GM13976 (cell line): ENCODE measurements at places on chromosomes 11 and 22.

- no peak for DNase-seq
These were observed 6.5 kb upstream of the RHOD start for GRCh38 chr11:67050139-67050538.

DNA sequence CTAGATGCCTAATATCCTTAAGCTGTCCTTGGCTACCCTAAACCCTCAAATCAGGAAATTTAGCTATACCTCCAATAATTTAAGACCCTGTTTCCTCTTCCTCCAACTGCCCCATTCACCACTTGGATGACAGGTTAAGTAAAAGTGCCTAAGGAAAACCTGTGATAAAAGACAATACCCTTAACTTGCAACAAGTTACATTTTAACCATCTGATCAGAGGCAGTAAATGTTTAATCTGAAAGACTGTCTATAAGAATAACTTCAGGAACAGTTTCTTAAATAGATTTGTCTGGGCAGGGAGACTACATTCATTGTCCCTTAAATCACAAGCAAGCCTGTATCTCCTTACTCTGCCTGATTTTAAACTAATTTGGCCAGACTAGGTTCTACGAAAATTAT is 129.1 kb downstream of the APOL5 start:
- DNase-seq: no peak

GRCh38 chr11:88301488-88302140 is 35.9 kb downstream of the CTSC start:
- DNase-seq: peak; percentile 39

- DNase-seq: no peak
These were observed 92.0 kb downstream of the MYEOV start for GRCh38 chr11:69385832-69386427.

- no peak for DNase-seq
These were observed 17.5 kb upstream of the CDKN1C start for GRCh38 chr11:2902784-2903671.

GRCh38 chr11:60838132-60838531 is 3.8 kb upstream of the CCDC86 start:
- DNase-seq: no peak

GRCh38 chr11:58286249-58286648 is 18.2 kb upstream of the OR10W1 start:
- DNase-seq: peak; percentile 44

DNA sequence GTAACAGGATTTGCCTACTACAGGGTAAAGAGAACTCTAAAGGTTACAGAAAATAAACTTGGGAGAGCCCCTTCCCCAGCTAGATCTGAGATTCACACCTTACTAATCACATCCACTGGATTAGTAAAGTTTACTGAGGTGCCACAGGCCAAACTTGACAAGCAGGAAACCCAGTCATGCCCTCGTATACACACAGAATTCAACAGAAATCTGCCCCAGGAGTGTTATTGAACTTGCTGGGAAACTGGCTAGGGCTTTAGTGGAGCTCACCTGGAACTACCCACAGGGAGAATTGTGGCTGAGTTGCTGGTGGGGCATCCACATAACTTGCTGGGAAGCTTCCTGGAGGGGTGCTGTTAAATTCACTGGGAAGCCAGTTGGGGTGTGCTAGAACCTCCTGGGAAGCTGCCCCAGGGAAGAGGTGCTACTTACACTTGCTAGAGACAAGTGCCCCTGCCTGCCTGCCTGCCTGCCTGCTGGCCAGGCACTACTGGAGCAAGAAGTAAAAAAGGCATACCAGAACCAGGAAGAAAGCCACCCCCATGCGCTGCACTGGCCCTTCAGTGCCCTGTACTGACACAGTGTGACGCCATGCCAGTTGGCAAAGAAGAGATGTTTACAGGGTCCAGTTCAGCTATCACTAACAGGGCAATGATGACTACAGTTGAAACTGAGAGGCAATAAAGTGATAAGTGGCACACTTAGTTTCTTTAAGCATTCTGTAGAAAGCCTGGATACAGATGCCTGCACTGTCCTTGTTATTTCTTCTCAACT is 106.5 kb downstream of the ALX4 start:
- DNase-seq: no peak

GRCh38 chr22:37165940-37166674 is 16.4 kb upstream of the IL2RB start:
- no peak for DNase-seq

DNA sequence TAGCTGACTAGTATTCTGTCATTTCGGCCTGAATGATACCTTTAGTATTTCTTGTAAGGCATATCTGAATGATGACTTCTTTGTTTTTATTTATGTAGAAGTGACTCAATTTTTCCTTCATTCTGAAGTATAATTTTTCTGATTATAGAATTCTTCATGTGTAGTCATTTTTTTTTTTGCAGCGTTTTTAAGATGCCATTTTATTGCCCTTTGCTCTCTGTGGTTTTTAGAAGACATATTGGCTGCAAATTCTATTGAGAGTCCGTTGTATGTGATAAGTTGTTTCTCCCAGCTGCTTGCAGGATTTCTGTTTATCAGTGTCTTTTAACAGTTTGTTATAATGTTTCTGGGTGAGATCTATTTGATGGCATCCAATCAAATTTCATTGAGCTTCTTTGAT is 1224.8 kb downstream of the JRKL start:
- DNase-seq: no peak

DNA sequence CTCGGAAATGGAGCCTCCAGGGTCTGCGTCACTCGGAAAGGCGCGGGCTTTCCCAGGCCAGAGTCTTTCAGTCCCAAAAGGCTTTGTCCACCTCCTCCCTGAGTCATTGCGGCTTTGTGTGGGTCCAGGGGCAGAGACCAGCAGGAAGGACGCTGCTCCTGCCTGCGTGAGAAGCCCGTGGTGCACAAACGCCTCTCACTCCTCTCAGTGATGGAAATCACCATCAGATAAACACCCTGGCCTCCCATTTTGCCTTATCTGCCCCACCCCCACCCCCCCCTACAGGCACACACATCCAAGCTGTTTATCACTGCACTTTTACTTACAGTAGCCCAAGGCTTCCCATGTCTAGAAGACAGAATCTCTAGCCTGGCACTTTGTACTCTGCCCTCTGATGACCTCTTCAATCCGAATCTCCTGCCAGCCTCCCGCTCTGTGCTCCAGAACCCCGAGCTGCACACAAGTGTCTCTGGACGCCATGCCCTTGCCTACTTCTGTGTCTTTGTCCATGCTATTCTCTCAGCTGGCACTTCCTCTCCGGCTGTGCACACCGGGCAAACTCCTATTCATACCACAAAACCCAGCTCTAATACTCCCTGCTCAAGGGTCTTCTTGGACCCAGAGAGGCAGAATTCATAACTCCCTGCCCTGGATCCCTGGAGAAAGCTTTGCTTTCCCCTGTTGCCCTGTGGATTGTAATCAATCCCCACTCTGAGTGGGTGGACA is 954.6 kb downstream of the TBC1D22A start:
- DNase-seq: no peak

- no peak for DNase-seq
These were observed 857.2 kb downstream of the TBC1D22A start for GRCh38 chr22:47619631-47620030.

DNA sequence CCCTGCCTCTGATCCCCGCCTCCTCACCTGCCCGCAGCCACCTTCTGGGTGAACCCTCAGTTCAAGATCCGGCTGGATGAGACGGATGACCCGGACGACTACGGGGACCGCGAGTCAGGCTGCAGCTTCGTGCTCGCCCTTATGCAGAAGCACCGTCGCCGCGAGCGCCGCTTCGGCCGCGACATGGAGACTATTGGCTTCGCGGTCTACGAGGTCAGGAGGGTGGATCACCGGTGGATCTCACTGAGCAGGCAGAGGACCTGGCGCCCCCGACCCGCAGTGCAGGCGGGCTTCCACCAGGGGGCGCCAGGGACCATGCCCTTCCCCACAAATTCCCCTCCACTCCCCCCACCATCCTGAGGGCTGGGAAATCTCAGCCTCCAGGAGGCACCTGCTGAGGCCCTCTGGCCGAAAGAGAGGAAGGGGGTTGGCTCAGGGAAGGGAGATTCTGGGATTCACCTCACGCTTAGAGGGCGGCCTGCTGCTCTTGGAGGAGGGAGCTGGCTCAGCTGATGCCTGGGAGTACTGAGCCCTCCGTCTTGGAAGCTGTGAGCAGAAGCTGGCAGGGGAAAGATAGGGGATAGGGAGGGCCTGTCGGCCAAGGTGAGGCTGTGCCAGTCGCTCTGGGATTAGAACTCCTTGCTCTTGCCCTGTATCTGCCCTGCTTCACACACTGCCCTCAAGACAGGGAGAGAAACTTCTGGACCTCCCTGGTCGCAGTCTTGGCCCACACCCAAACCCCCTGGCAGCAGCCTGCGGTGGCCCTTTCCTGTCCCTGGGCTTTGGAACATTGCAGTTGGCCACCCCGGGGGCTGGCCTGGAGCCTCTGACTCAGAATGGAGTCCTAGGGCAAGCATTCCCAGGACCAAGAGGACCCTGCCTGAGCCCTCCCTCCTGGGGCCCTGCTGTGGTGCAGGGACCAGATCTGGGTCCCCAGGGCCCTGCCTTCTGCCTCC is 23.2 kb downstream of the CAPN1 start:
- peak; percentile 90 for DNase-seq

DNA sequence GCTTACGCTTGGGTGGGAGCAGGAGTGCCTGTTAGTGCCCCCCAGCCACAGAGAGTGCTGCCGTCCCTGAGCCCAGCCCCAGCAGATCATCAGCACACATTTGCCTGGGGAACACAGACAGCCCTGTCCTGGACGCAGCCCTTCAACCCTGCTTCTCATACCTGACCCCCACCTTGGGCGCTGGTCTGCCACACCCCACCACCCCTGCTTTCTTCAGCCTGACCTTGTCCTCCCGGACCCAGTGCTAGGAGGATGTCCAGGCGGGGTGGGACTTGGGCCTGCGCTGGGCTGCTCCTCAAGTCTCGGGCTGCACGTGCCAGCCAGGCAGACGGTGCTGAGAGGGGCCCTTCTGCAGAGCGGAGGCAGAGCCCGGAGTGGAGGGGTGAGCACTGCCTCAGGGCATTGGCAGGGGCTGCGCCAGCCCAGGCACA is 119.2 kb downstream of the KCNQ1OT1 start:
- no peak for DNase-seq

DNA sequence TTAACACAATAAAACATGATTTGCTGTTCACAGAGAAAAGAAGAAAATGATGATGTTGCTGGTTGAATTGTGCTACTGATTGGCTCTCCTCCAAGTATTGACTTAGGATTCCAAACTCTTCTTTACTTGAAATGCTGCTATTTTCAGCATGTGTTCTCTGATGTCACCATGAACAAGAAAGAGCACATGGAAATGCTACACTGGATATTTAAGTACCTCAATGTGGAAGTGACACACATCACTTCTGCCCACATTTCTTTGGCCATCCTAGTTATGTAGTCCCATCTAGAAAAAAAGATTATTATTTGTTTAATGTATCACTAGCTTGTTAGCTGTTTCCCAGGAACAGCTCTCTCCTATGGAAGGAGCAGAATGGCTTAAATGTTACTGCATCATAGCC is 27.2 kb downstream of the OR52B2 start:
- DNase-seq: no peak

DNA sequence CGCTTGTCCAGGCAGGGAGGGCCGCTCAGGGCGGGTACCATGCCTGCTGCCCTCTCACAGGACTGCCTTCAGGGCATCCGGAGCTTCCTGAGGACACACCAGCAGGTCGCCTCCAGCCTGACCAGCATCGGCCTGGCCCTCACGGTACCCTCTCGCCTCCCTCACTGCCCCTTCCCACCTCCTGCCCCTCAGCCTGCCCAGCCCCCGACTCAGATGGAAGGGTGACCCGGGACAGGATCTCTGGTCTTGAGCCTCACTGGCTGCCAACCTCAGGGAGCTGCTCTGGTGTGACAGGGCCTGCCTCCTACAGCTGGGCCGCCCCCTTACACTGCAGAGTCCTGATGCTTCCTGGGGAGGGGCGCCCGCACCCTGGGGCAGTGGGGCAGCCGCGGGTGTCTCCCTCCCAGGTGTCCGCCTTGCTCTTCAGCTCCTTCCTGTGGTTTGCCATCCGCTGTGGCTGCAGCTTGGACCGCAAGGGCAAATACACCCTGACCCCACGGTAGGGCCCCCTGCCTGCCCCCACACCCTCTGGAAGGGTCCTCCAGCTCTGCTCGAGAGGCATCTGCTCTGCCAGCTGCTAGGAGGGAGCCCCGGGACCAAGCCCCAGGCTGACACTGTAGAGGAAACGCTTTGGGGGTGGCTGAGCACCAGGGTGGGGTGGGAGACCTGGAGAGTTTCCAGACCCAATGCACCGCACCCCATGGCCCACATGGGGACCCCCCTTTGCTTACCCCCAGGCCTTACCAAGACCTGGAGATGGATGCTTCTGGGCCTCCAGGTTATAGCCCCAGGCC is 14.6 kb downstream of the TSPAN32 start:
- no peak for DNase-seq

DNA sequence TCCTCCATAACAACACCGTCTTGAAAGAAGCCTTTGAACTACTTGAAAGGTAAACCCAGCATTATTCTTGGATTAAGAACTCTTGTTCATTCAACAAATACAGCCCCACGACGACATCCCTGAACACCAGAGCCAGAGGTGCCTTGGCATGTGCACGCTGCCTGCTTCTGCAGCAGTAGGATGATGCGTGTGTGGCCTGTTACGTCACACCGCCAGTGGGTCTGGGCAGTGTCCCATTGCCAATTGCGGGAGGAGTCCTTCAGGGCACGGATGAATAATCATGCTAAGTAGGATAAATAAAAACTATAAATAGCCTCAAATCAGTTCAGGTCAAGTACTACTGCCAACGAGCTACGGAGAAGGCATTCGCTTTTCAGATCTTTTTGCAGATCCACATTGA is 380.5 kb downstream of the SHANK2 start:
- no peak for DNase-seq

DNA sequence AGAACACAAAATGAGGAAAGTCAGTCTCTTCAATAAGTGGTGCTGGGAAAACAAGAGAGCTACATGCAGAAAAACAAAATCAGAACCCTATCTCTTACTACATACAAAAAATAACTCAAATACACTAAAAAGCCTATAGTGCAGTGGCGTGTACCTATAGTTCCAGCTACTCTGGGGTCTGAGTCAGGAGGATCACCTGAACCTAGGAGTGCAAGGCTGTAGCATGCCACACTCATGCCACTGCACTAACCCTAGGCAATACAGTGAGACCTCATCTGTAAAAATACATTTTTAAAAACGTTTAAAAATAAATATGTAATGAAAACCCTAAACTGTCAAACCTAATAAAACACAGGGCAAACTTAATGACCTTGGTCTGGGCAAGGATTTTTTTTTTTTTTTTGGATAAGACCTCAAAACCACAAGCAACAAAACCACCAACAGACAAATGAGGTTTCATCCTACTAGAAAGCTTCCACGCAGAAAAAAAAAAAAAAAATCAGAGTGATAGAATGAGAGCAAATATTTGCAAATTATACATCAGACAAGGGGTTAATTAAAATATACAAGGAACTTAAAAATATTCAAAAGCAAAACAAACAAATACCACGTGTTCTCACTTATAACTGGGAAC is 35.2 kb downstream of the XKR3 start:
- DNase-seq: no peak
